Stimulated activated CD8-positive, alpha-beta memory T cell treated with anti-CD3 and anti-CD28 coated beads, Interleukin-7, amount 100 ng/mL, for 4 hours (primary cell): ENCODE measurements at places on chromosomes 2 and 18.

DNA sequence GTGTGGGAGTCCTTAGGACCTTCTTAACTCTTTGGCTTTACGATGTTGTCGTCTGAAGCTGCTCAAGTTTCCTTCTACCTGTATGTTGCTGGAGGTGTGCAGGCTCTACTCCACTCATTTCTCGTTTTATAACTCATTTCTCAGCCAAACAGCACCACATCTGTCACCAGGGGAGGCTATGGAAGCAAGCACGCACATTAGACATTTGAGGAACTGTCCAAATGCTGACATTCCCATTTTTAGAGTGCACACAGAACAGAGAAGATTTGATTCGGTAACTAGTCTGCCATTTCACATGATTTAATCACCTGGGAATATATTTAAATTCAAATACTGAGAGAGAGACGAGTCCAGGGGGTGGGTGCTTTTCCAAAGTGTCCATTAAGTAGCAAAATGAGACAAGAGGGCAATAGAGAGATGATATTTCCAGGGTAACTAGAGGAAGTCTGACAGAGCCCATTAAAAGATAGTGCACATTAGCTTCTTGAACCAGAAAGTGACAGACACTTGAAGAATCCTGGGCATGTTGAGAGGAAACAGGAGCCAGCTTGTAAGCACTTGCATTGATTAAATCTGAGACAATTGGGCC lies 793.3 kb downstream of the TDRD15 start:
- DNase-seq, result no peak

- DNase-seq, result no peak
Observed at GRCh38 chr2:96907115-96908041, 37.5 kb upstream of the SEMA4C start.

DNA sequence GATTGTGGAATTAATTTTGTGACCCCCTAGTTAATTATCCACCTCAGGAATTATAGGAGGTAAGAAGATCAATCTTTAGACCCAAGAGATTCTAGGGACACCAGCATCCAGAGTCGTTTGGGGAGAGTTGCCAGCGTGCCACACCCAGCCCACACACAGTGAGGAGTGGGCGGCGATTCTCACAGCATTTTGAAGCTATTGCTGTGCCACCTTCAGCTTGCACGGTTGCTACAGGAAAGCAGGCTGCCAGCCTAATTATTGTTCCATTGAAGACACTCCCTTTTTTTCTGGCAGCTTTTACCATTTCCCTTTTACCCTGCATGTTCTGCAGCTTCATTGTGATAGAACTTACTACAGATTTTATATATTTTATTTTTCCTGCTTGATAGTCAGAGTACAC lies 13.1 kb upstream of the MYL12A start:
- DNase-seq, result no peak

DNA sequence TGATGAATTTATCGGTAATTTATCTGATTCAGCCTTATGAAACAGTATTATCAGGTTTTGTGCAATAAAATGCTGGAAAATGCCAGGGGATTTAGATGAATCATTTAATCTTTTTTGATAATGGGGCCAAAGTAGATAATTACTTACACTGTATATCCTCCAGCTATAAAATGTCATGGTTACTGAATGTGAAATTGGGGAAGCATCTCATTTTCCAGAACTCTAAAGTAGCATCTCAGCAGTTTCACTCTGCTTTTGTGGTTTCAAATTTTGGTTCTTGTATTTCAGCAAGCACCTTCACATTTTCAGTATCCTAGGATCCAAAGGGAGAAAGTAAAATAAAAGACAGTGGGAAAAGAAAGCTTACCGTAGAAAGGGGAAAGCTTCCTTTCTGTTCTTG lies 12.8 kb downstream of the ANKRD62 start:
- DNase-seq, result no peak
